Germinal center (tissue), 1 donor: ENCODE measurements at places on chromosomes 2 and 18.

GRCh38 chr18:31268985-31269406 is 49.0 kb upstream of the DSG1 start:
- no peak for DNase-seq

GRCh38 chr2:187208199-187208785 is 239.8 kb downstream of the CALCRL start:
- DNase-seq: no peak

- DNase-seq: no peak
Observed at GRCh38 chr18:58975781-58976180, 111.1 kb downstream of the ZNF532 start.

GRCh38 chr2:43226955-43227829 is 786 bp upstream of the ZFP36L2 start:
- peak; percentile 75 for DNase-seq

DNA sequence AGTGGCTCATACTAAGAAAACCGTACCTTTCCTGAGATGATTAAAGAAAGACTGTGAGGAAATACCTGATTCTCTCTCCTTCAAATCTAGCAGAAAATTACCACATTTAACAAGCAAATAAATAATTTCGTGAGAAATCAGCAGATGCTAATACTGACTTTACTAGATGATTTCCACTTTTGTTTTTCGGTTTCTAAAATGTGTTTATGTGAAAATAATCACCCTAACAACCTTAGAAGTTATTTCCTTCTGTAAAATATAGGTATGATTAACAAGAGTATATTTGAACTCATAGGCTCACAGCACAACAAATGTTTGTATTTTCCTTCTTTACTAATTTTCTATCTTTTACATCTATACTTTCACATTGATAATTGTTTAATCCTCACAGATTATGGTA is 594.1 kb upstream of the FAM98A start:
- no peak for DNase-seq

- no peak for DNase-seq
Observed at GRCh38 chr18:58578321-58578720, 50.6 kb downstream of the ALPK2 start.

DNA sequence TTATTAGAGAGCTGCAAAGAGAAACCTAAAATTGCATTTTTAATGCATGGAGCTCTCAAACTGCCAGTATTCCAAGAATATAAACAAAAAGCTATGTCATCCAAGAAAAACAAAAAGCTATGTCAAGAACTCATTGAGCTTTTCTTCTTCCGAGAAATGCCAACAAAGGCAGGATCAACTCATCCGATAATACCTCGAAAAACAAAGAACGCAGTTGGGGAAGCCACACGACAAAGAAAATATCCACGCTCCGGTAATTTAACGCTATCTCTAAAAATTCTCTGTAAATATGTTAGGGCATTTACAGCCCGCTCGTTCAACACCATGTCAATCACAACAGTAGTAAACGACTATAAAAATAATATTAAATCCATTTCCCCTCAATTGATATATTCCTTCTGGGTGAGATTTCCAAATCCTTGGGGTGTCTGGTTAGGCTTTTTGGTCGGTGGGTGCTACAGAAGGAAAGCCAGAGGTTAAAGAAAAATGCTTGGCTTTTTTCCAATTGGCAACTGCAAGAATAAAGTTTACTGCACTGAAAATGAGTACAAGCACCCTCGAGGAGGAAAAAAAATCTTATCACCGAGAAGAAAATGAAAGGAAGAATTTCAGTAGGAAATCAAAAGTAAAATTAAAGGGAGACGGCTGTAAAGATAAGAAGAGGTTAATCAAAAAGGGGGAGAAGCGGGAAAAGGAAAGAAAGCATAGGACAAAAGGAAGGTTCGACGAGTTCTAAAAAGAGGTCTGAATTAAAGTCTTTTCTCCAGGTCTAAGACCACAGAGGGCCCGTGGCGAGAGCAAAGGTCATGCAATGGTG is 856 bp downstream of the TIA1 start:
- DNase-seq: no peak

GRCh38 chr2:153986488-153987229 is 114.9 kb downstream of the GALNT13 start:
- DNase-seq: no peak

DNA sequence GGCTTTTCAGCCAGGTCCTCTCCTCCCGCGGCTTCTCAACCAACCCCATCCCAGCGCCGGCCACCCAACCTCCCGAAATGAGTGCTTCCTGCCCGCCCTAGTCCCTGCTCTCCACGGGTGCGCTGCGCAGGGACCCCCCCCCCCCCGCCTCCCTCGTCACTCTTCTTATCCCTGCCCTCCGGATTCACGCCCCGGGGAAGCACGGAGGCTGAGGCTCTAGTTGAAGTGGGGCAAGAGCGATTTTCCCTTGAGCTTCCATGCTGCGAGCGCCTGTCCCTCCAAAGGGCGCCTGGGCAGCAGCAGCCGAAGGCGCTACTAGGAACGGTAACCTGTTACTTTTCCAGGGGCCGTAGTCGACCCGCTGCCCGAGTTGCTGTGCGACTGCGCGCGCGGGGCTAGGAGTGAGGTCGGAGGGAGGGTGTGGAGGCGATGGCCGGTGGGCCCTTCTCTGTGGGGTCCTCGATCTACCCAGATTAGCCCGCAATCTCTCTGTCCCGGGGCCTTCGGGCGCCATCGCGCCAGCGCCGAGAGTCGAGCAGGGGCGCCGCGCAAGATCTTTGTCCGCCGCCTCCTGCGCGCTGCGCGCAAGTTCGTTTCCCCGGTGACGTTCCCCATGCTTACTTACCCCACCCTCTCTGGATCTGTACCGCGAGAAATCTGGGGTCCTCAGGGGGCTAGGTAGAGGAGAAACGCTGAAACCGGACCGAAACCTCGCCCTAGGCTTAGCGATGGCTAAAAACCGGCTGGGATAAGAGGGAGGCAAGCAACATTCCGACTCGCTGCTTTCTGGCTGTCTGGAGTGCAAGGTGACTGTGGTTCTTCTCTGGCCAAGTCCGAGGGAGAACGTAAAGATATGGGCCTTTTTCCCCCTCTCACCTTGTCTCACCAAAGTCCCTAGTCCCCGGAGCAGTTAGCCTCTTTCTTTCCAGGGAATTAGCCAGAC is 677 bp downstream of the GAD1 start:
- DNase-seq: no peak

- DNase-seq: no peak
Observed at GRCh38 chr2:159600752-159601151, 15.6 kb downstream of the BAZ2B start.

DNA sequence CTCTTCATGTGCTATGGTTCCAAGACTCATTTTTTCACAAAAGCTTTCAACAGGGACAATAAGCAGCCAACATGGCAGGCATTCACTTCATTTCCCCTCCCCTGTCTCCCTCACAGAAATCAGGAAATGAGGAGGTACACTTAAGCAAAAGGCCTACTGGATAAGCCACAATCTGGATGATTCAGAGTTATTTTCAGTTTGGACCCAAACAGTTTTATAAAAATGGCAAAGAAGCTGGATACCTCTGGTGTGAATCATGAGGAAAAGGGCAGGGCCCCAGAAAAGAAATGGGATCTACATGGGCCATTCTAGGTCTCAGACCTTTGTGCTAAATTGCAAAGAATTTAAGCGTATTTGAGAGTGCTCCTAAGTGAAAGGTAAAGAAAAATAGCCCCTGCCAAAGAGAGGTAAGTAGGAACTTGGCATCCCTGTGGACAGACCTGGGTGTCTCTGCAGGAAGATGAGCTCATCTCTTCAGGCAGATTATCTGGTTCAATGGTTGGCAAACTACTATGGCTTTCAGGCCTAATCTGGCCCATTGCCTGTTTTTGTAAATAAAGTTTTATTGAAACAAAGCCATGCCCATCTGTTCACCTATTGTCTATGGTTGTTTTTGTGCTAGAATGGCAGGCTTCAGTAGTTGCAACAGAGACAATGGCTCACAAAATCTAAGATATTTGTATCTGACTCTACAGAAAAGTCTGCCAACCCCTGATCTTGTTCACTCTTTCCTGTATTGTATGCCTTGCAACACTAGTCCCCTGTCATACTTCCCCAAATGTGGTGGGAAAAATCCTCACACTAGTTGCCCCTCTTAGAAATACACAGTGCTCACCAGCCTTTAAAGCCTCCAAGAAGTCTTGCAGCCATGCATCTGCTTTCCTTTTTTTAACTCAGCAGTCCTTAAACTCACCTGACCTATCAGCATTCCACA is 315.0 kb downstream of the ALK start:
- DNase-seq: no peak

DNA sequence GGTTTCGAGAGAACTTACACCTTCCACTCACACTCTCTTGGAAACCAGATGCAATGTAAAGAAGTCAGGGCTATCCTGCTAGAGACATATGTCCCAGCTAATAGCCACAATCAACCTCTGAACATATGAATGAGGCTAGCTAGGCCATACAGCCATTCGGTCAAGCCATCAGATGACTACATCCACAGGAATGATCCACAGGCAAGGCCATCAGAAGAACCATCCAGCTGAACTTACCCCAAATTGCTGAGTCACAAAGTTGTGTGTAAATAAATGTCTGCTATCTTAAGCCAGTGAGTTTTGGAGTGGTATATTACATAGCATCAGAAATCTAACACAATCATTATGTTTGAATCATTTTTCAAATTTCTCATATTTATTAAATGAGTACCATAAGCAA is 5.2 kb upstream of the SPAST start:
- no peak for DNase-seq

DNA sequence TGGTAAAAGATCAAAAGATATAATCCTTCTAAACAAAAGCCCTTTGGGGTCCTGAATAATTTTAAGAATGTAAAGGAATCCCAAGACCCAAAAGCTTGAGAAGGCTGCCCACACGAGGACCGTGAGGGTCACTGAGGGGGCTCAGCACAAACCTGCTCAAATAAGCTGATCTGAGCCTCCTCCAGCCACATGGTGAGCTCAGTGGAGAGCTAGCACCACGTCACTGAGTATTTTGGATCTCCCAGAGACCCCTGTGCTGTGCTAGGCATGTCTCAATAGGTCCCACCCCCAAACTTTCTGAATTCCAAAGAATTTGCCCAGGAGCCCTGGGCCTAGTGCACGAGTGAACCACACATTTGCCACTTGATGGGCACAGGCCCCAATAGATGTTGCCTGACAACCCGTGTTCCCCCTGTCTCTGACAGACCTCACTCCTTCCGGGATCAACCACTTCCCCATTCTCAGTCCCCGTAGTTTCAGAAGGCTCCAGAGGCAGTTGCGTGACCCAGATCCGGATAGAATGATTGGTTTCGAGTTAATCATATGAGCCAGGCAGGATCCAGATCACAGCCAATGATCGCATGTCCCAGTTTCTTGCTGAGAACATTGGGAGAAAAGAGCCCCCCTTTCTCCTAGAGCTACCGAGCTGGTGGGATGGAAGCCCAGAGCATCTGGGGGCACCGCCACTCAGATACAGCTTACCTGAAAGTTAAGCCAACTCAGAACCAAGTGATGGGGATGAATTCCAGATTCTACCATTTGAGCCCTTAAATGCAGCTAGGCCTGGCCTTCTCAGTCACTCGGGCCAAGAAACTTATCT is 203.8 kb downstream of the TNS1 start:
- peak; percentile 50 for DNase-seq

- no peak for DNase-seq
Observed at GRCh38 chr2:236370847-236371409, 106.7 kb upstream of the ASB18 start.

DNA sequence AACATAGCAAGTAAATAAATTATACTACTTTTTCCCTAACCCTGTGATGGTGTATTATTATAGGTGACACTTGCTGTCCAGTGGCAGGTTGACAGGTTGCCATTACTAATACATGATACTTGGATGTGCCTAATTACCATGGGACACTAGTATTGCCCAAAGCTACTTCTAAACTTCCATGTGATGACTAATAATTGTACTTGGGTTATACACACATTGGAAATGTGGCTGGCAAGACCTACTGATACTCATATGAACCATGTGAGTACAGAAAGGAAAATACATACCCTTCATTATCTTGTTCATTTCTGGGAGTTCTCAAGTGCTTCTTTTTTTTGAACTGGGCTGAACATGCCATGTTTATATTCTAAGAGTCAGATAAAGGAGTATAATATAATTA is 156.4 kb downstream of the IKZF2 start:
- DNase-seq: no peak

DNA sequence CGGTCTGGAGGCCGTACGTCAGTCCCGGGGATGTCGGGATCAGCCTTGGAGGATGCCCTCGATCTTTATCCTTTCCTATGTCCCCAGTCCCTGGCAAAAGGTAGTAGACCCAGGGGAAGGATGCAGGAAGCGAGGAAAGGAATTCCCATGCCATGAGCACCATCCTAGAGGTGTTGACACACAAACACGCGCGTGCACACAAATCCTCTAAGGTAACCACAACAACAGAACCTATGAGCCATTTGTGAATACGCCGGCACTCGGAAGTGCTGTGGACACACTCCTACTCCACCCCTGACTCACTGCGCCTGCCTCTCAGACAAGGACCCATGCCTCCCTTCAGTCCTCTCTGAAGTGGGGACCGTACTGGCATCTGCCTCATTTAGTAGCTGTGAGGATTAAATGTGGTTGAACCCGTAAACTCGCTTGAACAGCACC is 11.3 kb upstream of the MLPH start:
- no peak for DNase-seq

GRCh38 chr2:78023356-78023755 is 501.2 kb upstream of the LRRTM4 start:
- no peak for DNase-seq

GRCh38 chr2:218631837-218632236 is 24.1 kb downstream of the PLCD4 start:
- no peak for DNase-seq

DNA sequence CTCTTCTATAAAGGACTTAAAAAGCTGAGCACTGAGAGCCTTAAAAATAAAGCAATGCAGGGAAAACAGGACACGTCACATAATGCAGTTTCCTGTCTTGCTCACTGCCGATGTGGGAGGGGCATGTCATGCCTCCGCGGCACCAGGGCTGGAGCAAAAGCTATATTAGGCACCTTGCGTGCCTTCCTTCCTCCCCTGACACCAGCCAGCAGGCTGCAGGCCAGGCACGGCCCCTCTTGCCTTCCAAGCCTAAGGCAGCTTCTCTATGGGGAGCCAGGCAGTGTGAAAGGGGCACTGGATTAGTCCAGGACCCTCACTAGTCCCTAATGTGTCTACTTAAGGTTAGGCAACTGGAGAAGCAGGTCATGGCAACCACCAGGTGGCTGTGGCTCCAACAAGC is 26.3 kb downstream of the MRPL35 start:
- DNase-seq: peak; percentile 74

- DNase-seq: peak; percentile 36
Observed at GRCh38 chr2:45009303-45009927, at the start of gene SIX2. Gene SIX2 (minus strand): TSS chr2:45009452. CDS start chr2:45009110, 342 bp downstream.

- no peak for DNase-seq
Observed at GRCh38 chr2:143255899-143256298, 126.7 kb downstream of the ARHGAP15 start.

DNA sequence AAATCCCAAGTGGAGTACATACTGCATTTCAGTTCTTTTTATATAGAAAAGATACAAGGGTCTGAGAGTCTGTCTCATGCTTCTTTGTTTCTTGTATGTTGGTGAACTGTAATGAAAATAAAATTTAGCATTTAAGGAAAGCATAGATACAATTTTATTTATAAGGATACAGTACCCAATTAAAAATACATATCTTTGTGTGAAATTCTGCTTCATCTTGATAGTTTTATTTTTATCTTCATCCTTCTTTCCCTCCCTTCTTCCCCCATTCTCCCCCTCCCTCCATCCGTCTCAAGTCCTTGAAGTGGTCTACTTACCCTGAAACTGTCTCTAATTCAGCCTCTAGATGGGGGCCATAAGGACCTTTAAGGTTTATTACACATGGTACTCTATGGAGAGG is 359.8 kb downstream of the CDH7 start:
- DNase-seq: no peak
